ENCODE measurements at places on chromosomes 3 and 15.

DNA sequence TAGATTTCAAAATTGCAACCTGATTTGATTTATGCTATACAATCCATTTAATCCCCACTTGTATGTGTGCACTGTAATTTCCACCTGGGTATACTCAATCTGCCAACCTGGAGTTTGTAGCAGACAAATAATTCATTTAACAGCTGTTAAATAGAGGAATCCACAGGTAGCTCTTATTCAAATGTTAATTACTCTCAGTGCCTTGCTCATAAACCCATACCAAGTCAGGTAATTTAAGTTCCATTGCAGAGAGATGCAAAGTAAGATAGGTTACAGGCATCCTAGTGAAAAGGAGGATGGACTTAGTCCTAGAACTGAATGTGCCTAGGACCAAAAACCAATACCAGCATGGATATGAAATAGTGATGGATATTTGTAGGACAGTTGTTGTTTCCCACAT, 674.2 kb downstream of the TBL1XR1 start:
- no peak for DNase-seq

DNA sequence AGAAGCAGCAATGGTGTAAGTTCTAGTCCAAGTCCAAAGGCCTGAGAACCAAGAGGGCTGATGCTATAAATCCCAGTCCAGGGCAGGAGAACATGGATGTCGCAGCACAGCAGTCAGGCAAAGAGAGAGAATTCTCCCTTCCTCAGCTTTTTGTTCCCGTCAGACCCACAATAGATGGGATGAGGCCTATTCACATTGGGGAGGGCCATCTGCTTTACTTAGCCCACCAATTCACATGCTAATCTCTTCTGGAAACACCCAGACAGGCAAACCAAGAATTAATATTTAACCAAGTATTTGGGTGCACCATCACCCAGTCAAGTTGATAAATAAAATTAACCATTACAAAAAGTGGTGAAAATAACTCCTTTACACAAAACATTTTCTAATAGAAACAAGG, 511.7 kb upstream of the UBE2E2 start:
- no peak for DNase-seq

GRCh38 chr3:55524565-55525244, 37.6 kb upstream of the WNT5A start:
- DNase-seq, result no peak

DNA sequence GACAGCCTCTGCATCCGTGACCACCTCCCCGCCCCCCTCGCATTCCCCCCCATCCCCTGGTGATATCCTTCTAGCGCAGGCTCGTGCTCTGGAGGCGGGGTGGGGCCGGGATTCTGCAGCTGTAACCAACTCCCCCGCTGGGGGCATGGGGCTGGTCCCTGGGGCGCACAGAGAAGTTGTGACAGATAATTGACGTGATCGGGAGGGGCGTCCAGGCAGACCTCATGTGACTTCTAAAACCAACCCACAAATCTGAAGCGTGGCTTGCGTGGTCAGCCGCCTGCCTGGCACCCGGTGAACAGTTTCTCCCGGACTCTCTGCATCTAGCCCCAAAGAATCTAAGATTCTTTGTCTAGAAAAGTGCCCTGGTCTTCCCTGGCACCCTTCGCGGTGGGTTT, 100.6 kb upstream of the IGF1R start:
- DNase-seq, result no peak

- no peak for DNase-seq
Measured at GRCh38 chr3:108025177-108025576, 65.7 kb downstream of the CD47 start.

- no peak for DNase-seq
Measured at GRCh38 chr3:131944676-131945075, 90.1 kb downstream of the CPNE4 start.

Data from GM10248 (cell line).